ENCODE measurements at places on chromosomes 2 and 18.

- no peak for DNase-seq
Observed at GRCh38 chr18:73331212-73331772, 463.5 kb upstream of the NETO1 start.

DNA sequence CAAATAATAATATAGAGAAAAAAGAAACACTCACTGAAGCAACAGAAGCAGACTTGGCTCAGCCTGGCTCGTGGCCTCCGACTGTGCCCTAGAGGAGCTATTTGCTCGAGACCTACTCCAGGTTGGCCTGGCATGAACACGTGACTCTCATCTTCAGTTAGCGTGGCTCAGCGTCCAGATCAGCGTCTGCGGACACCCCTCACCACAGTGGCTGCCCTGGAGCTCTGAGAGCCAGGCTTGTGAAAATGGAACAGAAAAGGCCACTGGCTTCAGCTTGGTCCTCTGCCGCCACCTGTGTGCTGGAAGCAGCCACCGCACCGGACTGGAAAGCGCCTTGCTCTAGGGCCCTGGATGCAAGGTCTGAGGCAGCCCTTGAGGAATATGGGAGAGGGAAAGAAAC lies 1184.0 kb upstream of the GYPC start:
- DNase-seq, result peak; percentile 10

DNA sequence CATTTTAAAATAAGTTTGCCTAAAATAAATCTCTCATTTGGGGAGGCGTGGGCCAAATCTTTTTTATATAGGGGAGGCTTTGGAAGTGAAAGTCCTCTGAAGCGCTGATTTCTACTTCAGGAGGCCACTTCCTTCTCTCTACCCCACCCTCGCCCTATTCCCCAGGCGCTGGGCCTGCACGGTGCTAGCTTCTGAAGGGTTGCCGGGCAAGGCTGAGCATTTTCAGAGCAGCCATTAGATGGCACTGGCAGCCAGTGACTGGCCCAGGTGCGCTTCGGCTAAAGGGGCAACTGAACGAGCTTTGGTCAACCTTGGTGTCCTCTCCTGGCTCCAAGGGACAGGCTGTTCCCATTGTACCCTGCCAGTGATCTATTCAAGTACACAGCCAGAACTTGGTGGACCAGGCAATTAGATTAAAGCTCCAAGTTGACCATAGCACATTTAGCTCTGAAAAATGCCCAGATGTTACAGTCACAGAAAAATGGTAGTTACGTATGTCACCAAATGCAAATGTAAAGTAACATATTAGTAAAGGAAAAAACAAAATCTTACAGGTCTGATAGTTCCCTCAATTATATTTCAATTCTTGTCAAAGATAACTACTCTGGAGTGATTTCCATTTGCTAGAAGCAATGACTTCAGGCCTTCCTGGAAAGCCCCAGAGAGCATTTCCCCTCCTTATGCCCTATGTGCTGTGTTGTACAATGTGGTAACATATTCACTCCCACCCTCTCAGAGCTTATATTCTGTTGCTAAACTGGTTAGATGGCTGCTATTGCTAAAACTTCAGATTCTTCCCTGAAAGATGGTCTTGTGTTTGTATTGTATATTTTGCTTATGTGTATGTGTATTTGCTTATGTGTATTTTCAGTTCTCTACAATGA lies 2.1 kb downstream of the POMC start:
- DNase-seq, result no peak

GRCh38 chr18:64100116-64100922 lies 48.6 kb downstream of the LINC00305 start:
- DNase-seq, result no peak

DNA sequence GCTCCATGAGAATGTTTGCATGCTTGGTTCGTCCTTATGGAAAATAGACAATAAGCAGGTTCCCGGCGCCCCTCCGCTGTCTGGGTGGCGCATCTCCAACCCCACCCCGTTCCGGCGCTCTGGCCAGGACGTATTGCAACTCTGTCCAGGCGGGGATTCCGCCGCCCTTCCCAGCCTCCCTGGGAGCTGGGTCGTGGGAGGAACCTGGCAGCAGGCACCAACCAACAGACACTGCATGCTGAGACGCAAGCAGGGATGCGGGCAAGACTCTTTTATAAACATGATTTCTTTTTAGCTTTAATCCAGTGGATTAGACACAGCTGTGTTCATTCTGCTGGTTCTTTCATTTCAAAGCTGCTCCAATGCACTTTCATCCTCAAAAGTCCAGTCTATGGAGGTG lies 240.2 kb downstream of the SH3BP4 start:
- peak; percentile 60 for DNase-seq

- DNase-seq, result peak; percentile 20
Observed at GRCh38 chr2:143808166-143808565, 678.9 kb downstream of the ARHGAP15 start.

GRCh38 chr2:54103454-54104314 lies 11.7 kb upstream of the ACYP2 start:
- DNase-seq, result peak; percentile 71

DNA sequence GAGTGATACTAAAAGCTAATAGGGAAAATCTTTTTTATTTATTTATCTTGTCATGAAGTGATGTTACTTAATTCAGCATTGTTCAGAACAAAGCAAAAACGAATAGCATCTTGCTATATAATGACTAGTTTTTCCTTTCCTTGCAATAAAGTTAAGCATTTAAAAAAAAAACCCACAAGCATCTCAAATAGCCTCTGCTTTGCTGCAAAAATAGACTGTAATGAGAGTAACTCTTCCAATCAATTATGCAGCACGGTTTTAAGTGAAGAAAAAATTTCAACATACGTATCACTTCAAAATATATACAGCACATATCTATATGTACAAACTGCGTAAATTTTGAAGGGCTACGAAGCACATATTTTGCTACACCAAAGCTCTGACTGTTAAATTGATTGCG lies 153.3 kb upstream of the VRK2 start:
- no peak for DNase-seq

- no peak for DNase-seq
Observed at GRCh38 chr18:1648712-1649111, 744.0 kb downstream of the ADCYAP1 start.

- DNase-seq, result no peak
Observed at GRCh38 chr2:235859651-235860050, 308.5 kb downstream of the GBX2 start.

DNA sequence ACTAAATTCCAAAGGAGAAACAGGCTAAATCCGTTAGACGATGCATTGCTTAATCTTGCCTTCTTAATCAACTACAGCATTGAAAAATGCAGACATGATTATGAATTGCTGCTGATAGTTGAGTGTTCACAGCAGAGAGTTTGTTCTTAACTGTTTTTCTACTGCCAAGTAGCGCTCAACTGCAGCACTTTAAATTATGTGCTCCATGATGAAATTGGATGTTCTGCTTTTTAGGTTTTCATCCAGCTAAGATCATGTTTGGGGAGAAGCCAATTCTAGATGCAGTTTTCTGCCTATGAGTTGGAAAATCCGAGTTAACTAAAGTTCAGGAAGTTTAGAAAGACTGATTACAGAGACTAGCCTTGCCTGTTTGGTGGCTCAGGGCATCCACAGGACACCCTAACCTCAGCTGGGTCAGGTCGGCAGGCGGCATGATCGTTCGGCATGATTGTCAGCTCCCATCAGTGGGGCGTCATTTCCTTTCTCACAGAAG lies 119.4 kb upstream of the PIEZO2 start:
- peak; percentile 33 for DNase-seq

GRCh38 chr18:50194631-50195532 lies at the start of gene MYO5B:
Gene MYO5B, minus strand, starts transcription at chr18:50195147. Its CDS starts 354 bp downstream, at chr18:50194793.
- DNase-seq, result peak; percentile 35

DNA sequence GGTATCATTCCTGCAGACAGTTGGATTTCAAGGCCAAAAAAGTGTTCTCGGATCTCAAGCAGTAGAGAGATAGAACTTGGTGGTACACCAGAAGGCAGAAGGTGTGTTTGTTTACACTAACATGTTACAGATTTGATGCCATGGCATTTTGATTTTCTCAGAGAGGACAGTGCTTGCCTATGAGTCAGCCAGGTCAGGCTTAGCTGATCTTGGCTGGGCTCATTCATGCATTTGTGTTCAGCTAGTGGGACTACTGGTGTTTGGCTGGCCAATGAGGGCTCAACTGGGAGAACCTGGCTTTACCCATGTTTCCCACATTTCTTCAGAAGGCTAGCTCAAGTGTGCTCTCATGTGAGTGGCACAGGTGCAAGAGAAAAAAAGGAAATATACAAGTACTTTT lies 162.0 kb downstream of the C1D start:
- no peak for DNase-seq

DNA sequence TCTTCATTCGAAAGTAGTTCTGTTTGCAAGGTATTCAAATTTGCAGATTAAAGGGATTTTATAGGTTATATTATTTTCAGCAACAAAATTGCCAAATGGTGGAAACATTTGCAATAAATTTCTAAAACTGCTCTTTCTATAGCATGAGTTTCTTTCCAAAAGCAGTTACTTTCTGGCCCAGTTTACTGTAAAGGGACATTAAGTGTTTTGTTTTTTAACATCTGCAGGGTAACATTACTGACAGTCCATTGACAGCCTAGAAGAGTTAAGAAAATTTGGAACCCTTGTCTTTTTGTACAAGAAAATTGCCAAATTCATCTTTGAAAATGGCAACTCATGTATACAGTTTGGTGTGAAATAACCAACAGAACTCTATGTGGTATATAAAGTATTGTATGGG lies 375.1 kb downstream of the SETBP1 start:
- DNase-seq, result no peak

DNA sequence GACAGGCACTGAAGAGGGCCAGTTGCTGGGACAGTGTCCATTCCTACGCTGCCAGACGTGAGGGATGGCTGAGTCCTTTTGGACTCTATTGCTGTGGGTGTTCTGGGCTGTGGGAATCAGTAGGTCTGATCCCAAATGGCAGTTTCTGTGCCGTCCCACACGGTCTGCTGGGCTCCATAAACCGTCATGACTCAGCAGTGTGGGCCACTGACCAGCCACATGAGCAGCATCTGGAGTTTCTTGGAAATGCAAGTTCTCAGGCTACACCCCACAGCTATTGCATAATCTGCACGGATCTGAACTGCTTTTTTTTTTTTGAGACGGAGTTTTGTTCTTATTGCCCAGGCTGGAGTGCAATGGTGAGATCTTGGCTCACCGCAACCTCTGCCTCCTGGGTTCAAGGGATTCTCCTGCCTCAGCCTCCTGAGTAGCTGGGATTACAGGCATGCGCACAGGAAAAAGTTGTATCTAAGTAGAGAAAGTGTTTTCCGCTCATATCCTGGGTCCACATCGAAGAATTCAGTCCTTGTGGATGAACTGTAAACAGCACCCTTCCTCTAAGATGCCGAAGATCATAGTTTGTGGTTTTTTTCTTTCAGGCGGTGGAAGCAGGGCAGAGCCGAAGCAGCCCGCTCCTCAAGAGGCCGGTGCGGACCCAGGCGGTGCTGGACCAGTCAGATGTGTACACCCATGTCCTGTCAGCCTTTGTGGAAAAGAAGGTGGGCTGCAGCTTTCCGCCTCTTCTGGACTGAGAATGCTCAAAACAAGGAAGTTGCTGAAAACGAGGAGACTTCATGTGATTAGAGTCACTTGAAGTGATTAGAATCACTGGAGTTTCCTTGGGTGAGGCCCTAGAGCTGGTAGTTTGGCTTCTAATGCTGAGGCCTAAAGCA lies 25.5 kb downstream of the RMC1 start:
- DNase-seq, result peak; percentile 80

- peak; percentile 29 for DNase-seq
Observed at GRCh38 chr2:238239543-238239862, 335 bp downstream of the HES6 start.

- DNase-seq, result peak; percentile 79
Observed at GRCh38 chr2:174692256-174692919, 71.9 kb downstream of the CHRNA1 start.

DNA sequence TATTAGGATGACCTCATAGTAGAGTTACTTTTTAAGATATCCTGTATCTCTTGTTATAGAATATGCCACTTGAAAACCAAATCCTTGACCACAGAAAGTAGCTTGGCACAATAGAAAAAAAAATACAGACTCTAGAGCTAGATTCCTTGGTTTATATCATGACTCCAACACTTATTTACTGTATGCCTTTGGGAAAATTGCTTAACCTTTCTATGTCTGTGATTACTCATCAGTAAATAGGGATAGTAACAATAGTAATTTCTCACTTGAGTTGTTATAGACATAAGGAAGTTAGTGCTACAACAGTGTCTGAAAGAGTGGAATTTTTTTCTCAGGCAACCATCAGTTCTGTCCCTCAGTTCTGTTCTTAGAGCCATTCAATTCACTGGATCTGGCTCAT lies 193.8 kb downstream of the GULP1 start:
- no peak for DNase-seq

GRCh38 chr2:232014681-232015080 lies 53.2 kb downstream of the DIS3L2 start:
- DNase-seq, result no peak

- DNase-seq, result peak; percentile 66
Observed at GRCh38 chr2:182504903-182505302, 78.1 kb upstream of the PDE1A start.

- peak; percentile 65 for DNase-seq
Observed at GRCh38 chr2:119231975-119232665, 8.5 kb downstream of the STEAP3 start.

DNA sequence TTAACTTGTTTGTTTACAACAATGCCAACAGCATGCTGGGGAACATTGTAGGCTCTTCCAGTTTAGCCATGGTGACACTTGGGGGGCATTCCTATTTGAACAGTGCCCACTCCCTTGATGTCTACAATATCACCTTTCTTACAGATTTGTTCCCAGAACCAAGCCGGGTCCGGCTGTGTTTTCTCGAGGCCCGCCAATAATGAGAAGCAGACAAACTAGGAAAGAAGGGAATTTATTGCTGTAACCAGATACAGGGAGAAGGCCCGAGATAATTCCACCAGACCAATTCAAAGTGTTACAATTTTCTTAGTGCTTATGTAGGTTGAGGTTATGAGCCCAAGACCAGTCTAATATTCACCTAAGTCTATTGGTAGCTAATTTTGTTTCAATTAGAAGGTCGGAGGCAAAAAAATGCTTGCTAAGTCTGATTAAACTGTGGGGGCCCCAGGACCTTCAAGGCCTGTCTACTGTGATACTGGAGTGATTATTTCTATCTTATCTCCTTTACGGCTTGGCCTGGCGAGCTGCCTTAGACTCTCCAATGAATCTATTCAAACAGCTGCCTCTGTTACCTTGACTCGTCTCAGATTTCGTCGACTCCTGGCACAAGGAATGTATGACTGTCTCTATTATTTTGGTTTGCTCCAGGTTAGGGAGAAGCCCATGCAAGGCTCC lies 59.1 kb upstream of the PSME4 start:
- DNase-seq, result no peak

DNA sequence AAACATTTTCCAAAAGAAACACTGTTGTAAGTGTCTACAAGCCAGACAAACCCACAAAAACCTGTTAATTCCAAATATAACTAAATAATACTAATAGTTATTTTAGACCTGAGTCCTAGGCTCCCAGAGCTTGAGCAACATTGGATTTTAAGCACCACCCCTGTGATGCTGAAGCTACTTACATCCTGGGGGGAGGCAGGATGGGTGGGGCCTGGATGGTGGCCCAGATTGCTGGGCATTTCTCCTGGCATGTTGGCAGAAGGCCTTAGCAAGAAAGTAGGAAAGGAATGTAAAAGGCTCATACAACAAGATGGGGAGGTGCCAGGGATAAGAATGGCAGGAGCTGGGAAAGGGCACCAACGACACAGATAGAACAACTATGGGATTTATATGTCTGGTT lies 50.7 kb upstream of the OTX1 start:
- peak; percentile 45 for DNase-seq

GRCh38 chr2:7193457-7193856 lies 276.2 kb downstream of the RNF144A start:
- DNase-seq, result no peak

- DNase-seq, result no peak
Observed at GRCh38 chr2:96156926-96157648, 11.8 kb upstream of the DUSP2 start.
